Coronary artery (tissue), 2 donors: ENCODE measurements at places on chromosomes 2 and 18.

DNA sequence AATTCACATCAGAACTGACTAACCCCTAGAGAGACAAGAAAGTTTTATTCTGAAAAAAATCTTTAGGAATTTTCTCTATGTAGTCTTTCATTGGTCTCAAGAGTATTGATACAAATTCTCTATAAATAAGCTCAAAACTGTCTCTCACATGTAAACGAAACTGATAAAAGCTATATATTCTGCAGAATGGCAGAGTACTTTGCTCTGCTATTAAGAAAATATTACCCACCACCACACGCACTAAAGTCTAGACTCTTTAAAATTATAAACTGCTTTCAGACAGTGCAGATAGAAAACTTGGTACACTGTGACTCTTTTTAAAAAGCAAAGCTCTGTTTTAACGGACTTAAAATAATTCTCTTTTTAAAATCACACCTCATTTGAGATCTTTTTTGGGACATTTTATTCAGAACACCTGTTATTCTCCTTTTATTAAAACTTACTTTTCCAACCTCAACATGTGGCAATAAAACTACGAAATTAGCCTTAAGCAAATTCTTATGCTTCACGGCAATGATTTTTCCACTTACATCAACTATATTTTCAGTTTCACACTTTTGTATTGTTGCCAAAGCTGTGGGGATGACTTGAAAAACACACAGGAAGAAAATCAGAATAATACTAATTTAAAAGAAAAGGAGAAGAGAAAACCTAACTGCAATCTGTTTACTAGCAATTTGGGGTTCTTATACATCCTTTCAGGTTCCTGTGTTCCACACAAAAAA, 58.0 kb downstream of the CCDC88A start:
- DNase-seq, result no peak

DNA sequence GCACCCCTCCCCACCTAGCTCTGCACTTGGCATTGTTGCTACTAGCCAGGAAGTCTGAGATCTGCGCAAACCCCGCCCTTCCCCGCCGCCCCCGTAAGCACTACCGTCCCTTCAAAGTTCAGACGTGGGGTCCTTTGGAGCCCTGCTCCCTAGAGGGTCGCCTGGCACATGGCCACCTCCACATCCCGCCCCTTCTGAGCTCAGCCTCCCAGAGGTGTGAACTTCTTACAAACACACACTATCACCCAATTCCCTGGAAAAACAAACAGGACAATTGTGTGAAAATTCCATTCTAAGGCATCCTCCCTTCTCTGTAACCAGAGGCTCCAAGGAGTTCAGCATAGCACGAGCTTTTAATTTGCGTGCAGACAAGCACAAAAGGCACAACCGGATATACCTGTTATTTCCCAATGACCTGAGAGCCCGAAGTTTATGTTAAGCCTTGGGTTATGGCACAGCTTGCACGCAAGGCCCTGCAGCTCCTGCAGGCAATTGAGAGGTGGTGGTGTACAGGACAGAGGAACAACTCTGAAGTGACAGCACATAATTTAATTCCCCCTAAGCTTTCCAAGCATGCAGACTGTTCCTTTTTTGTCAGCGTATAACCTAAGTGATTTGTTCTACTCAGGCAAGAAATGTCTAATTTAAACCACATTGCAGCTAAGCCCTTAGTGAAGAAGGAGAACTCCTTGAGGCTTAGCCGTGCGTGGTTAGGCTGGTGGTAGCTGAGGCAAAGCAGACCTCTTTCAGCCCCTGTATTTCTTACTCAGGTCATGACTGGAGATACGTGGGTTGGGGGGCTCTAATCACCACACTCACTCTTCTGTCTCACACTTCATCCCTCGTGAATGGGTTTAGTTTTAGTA, 20.3 kb upstream of the CYP1B1 start:
- DNase-seq, result no peak

DNA sequence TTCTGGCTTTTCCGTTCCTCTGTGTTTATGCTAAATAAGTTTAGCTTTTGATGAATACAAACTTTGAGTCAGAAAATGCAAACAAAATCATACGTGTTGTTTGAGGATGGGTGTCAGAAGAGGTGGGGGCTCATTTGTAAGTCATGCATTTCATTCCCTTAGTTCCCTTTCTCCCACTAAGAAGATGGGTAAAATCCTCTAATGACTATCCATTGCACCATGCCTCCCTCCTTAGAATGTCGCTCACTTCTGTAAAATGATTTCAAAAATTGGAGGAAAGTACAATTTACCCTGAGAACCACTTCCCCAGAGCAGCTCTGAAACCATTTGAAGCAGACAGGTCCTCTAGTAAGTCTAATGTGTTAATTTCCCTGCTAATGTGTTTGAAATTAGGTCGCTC, 629.6 kb upstream of the VRK2 start:
- no peak for DNase-seq

DNA sequence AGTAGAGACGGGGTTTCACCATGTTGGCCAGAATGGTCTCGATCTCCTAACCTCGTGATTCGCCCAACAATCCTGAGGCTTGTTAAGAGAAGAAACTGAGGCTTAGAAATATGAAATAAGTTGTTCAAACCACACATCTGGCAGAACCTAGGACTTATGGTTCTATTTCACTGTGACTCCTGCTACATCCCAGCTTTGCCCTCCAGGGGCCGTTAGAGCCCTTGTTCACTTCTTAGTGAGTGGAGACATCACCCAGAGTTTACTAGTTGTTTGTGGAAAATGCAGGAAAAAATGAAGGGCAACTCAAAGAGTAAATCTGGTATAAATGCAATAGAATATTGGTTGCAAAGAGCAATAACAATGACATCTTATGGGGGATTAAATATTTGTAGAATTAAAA, 43.9 kb downstream of the MARCHF4 start:
- no peak for DNase-seq

- DNase-seq, result no peak
Observed at GRCh38 chr2:13114391-13114790, 397.7 kb downstream of the TRIB2 start.

DNA sequence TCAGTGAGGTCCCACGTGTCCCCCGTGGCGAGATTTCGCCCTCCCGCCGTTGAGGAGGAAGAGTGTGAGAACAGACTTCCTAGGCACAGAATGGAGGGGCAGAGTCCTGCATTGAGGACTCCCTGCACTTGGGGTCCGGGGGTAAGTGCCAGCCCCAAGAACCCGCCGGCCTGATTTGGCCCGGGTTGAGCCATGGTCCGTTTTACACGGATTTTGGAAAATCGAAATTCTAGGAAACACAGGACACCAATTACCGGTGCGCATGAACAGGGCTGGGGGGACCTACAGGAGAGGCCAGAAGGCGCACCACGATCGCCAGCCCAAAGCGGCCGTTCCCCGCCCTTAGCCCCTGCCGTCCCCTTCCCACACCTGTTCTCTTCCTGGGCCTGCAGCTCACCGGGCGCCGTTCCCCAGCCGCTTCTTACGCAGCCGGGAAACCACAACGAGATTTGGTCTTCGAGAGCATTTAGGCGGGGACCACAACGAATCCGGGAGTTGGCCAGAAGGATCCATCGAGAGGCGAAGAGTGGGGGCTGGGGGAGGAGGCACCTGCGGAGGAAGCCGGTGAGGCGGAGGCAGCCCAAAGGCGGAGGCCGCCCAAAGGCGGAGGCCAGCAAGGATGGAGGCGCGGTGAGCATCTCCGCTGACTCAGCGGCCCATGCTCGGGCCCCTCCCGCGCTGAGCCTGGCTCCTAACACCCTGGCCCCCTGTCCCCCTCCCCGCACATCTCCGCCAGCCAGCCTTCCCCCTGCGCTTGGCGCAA, 464 bp upstream of the TLX2 start:
- no peak for DNase-seq

DNA sequence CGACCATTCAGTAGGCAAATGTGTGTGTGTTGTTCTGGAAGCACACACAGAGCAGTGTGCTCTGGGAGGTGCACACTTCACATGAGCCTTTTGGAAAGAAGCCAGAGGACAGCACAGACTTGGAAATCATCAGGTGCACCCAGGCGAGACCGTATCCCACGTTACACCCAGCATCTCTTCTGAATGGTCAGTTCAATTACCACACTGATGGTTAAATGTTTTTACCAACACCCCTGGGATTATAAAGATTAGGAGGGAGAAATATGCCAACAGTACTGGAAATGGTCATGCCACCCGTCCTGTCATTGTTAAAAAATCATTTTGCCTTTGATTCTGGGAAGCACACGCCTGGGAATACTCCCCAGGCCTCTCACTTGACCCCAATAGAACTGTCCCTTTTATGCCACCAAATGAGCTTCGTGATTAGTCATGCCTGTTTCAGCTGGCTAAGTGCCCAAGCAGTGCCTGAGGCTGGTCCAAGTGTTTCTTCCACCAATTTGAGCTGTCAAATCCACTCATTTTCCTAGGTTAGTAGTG, 183.7 kb downstream of the NRP2 start:
- no peak for DNase-seq

DNA sequence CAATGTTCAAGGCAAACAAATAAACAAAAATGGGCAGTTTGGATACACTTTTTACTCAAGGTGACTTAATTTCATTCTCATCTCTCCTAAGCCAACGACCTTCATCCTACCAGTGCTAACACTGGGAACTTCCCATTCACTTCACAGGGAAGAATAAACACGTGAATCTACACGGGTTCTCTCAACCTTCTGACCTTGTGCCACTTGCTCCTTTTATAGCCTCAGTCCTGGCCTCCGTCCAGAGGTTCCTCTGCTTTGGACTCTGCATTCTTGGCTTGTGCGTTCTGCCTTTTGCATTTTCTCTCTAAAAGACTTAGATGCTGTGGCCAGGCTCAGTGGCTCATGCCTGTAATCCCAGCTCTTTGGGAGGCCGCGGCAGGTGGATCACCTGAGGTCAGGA, 13.8 kb downstream of the ZNF2 start:
- no peak for DNase-seq

- no peak for DNase-seq
Observed at GRCh38 chr2:231800493-231801091, 14.3 kb downstream of the COPS7B start.

DNA sequence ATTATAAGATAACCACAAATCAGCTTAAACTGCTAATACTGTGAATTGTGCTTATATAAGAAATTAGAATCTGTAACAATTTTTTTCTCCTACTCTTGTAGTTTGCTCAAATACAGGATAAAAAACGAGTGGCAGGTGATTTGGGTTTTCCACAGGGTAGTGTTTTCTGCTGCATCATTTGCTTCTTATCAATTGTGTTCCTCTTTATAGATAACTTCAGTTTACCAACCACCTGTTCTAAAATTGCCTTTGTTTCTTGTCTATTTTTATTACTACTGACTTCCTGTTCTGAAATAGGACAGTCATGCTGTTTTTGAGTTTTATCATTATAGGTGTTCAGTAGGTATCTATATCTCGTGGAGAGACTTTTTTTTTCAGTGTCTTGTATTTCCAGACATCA, 56.9 kb downstream of the MFSD6 start:
- no peak for DNase-seq

DNA sequence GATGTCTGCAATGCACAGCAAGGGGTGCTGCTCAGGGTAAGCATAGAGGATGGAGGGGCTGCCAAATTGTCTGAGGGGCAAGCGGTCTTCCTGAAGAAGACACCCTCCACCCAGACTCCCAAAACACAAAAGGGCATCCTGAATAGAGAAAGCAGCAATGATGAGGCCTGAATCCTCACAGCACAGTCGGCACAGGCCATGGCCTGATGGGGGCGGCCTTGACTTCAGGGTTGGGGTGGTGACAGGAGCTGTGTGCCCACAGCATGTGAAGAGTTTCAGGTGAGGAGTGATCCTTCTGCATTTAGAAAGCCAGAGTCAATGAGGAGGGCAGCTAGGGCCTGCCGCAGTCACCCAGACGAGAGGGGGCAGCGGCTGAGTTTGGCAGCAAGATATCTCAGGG, 159.4 kb downstream of the GALNT14 start:
- no peak for DNase-seq

DNA sequence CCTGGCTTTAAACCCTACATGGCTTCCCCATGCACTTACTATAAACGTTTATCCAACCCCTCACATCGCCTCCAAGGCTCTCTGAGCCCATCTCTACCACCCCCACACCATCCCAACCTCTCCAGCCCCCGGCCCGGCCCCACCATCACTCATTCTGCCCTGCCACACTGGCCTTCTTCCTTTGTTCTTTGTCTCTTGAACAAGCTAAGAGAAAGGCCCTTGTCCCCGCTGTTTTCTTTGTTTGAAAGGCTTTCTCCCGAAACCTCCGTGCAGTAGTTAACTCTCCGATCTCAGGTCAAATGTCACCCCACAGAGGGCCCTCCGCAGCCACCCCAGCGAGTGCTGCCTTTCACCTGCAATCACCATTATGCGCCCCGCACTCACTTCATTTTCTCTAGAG, 100.4 kb downstream of the AFF3 start:
- no peak for DNase-seq

- DNase-seq, result no peak
Observed at GRCh38 chr2:236180076-236180816, 12.1 kb upstream of the GBX2 start.
